ENCODE measurements at places on chromosomes 16 and 17. TPM values are rescaled to one million over a fixed set of nuclear protein-coding genes. Genes with fewer than 3 reads are reported as not detected.
A peak's percentile ranks its signal among the peaks of the same experiment; 100 is the strongest.

HSPB9 gene
- total RNA-seq: not detected

SMARCD2 gene
- total RNA-seq: 34.5 TPM

KRTAP4-3 gene
- not detected for total RNA-seq

GRCh38 chr17:1648963-1649843 is 463 bp downstream of the RILP start:
- DNase-seq: peak; percentile 76

DNA sequence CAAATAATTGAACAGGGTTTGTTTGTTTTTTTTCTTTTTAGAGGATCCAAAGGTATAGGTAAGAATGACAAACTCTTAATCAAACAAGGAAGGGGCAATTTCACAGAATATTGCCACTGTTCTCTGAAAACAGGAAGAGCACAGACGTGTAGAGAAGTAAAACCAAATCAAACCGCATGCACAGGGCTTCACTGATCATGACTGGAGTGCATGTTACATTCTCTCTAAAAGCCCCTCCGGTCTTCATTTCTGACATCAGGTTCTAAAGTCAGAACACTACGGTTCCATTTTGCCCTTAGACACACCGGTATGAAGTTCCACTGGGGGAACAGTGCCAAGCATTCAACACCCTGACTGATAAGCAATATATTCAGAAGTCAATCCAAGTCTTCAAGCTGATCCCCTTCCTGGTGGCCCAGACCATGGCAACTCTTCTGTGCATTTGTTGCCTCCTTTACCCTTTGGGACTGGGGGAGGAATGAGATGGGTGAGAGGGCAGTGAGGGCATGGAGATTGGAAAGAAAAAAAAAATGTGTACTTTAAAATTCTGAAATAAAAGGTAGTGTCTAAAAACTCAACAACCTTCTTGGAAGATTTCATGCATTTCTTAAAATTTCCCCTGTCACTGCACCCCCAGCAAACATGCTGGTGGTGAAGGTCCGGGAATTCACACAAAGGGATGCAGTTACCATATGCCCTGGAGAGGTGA is 1.4 kb downstream of the MMD start:
- no peak for DNase-seq

DNA sequence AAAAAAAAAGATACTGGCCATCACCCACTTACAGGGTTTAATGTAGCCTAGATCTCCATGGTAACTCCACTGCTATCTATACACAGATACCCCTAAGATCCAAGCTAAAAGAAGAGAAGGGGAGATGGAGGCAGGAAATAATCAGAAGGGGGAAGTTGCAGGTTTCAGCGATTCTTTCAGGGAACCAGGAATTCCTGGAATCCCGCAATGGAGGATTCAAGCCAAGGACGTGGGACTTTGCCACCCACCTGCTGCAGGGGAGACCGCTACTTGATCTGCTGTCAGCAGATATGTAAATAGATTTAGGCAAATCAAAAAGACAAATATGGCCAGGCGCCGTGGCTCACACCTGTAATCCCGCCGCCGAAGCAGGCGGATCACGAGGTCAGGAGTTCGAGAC is 121.1 kb downstream of the AIPL1 start:
- no peak for DNase-seq

DNA sequence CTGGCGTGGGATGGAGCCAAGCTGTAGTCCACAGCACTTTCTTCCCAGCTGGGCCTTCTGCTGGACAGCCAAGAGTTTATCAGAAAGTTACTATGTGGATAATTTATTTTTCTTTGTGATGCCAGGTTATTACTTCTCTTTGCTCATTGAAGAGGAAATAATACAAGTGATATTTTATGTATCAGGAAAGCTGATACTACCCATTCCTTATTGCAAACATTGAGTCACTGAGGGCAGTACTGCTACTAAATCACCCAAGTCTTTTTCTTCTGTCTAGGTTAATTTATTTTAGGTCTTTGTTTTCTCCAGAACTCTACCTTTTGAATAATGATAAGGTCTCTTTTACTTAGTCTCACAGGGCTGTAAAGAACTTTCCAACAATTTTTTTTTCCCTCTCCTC is 8.3 kb downstream of the NUP93 start:
- DNase-seq: peak; percentile 42

DNA sequence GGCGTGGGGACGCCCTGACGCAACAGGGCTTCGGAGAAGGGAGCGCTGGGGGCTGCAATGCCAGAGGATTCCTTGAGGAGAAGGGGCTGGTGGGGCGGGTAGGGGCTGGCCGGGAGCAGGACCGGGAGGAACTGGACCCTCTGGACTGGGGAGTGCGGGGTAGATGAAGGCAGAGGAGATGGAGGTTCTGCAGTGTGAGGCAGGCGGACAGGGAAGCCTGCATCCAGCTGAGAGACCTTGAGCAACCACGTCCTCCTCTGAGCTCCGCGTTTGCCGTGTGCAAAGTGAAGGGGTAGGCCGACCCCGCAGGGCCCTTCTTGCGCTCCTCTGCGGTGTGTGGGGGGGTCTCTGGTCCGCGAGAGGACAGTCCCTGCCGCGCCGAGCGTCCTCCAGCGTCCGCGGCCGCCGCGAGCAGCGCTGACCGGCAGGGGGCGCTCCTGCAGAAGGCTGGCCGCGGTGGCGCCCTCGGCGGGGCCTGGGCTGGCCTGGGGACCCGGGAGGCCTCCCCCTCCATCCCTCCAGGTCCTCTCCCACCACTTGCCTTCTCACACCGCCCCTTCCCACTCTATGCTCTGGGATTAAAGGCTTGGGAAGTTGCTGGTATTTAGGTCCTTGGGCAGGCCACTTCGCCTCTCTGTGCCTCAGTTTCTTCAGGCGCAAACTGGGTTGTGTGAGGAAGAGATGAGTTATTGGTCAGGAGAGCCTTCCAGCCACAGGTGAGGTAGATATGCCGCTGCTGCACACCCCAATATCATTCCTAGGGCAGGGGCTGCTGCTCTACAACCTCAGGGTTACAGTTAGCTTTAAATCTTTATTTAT is 9.6 kb upstream of the WNT9B start:
- no peak for DNase-seq

GRCh38 chr17:69450131-69450530 is 35.6 kb downstream of the MAP2K6 start:
- DNase-seq: no peak

DNA sequence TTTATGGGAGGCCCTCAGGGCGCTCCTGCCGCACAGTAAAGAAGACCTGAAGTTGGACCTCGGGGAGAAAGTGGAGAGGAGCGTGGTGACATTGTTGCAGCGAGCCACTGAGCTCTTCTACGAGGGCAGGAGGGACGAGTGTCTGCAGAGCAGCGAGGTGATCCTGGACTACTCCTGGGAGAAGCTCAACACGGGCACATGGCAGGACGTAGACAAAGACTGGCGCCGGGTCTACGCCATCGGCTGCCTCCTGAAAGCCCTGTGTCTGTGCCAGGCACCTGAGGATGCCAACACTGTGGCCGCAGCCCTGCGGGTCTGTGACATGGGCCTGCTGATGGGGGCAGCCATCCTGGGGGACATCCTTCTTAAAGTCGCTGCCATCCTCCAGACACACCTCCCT is 6.8 kb downstream of the KDM8 start:
- DNase-seq: no peak

DNA sequence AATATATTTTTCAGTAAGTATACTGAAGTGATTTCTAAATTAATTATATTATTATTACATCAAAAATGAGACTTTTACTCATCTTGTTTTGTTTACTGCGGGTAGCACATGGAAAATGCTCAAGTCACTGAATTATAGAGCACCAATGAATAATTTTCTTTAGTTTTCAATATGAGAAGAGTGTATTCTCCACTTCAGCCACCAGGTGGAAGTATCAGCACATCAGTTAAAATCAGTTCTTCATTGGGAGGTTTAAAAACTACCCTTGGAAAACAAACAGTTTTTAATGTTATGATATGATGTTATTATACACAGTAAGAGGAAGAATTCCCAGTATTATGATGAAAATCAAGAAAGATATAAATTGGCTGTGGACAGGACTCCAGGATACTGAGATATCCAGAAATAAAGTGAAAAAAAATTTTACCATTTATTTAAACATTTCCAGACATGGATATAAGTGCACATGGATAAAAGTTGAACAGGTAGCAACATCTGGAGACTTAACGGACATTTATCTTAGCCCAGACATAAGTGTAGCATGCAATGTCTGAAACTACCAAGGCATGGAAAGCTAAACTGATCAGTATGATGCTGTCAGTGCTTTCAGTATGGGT is 467.3 kb downstream of the KCNJ2 start:
- peak; percentile 26 for DNase-seq

DNA sequence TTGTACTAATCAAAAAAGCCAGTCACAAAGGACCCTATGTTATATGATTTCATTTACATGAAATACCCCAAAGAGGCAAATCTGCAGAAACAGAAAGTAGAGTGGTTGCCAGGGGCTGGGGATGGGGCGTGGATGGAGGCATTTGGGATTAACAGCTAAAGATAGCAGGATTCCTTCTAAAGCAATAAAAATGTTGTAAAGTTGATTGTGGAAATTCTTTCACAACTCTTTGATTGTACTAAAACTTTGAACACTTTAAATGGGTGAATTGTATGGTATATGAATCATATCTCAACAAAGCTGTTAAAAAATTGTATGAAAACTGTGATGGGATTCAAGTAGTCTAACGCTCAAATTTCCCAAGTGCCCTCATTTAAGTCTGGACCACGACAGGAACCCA is 630.8 kb downstream of the MAF start:
- no peak for DNase-seq

DNA sequence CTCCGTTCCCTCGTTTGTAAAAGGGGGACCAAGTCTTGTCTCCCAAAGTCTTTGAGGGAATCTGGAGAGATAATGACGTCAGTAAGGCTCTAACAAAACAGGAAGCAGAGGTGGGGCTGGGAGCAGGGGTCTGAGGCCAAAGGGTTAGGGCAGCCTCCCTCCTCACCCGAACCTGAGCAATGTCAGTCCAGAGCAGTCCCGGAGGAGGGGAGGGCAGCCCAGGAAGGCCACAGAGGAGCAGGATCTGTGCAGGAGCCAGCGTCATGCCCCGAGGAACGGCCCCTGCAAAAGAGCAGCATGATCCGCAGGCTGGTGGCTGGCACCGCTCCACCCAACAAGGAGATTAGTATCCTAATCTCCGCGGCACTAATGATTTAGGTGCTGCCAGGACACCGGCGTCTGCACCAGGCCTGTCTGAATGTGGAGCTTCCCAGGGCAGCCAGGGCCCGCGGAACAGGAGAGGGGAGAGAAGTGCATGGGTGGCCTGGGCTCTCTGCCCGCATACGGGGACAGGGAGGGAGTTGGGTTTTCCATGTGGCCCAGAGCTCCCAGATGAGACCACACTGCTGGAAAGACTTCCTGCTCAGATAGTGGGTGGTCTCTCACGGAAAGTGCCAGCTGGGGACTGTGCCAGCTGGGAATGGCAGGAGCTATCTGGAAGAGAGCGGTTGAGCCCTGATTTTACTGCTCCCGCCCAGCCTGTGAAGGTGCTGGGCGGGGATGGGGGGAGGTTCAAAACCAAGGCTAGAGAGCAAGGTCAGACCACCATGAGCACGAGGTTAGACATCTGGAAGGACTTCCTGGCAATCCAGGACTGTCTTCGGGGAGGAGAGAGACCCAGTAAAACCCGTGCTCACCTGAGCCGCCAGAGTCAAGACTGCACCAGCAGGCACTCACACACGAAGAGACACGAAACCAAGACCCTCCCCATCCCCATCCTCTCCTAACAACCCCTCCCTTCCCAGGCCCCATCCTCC is 11.0 kb upstream of the KRT17 start:
- no peak for DNase-seq

DNA sequence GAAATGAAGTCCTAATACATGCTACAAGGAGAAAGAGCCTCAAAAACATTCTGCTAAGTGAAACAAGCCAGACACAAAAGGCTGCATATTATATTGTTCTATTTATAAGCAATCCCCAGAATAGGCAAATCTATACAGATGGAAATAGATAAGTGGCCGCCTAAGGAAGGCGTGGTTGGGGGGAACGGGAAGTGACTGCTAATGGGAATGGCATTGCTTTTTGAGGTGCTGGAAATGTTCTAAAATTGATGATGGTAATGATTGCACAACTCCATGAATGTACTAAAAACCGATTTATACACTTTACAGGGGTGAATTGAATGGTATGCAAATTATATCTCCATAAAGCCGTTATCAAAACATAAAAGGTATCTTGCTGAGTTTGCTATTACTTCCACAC is 67.7 kb downstream of the GAS7 start:
- DNase-seq: no peak

GRCh38 chr17:44079877-44080821 is 9.6 kb downstream of the G6PC3 start:
- DNase-seq: no peak

- no peak for DNase-seq
Observed at GRCh38 chr16:15636392-15636873, 6.5 kb downstream of the MARF1 start.

DNA sequence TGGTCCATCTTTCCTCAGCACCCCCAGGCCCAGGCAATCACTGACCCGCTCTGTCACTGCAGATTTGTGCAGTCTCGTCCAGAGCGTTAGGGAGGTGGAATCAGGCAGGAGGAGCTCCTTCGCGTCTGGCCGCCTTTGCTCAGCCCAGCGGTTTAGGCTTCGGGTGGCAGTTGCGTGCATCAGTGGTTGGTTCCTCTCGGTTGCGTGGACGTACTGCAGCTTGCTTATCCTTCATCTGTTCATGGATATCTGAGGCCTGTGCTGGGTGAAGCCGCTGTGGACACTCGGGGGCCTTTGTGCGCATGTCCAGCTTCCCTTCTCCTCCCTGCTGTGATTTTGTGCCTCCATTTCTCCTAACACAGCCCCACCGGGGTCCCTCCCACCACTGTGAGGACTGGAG is 4.7 kb upstream of the P2RX1 start:
- no peak for DNase-seq

DNA sequence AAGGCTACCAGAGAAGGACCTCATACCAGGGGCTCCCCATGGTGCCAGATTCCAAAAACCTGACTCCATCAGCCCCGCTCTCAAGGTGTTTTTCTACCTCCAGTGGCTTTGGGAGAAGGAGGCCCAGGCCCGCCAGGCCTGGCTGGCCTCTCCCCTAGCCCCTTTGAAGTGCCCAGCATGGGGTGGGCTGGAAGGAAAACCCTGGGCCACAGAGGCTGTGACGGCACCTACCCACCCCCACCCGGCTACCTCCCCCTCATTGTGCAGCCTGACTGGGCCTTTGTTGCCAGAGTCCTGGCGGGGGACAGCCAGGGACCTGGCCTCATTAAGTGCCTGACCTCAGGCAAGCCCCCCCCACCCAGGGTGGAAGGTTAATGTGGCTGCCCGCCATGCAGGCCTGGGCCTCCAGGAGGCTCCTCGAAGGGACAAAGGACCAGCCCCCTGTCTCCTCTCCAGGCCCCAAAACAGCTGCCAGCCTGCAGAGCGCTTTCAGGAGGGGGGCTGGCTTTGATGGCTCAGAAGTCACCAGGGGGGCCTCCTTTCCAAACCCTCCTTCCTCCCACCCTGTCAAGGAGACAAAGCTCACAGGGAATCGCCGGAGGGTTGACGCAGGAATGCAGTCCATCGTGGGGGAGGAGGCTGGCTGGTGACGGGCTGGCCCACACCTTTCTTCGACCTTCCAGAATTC is 159.4 kb downstream of the ZNF423 start:
- no peak for DNase-seq

DNA sequence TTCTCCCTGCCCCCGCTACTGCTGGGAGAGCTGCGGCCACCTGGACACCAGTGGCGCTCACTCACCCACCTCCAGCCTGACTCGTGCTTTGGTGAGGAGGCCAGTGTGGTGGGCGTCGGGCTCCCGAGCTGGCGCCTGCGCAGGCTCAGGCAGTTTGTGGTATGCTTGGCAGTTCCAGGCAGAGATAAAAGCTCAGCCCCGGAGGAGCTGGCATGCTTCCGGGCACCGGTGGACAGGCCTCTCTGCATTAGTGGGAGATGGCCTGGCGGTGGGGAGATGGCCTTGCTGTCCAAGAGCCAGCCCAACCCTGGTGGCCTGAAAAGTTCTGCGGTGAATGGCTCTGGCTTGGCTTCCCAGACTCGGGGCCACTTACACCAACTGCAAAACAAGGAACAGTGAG is 4.1 kb downstream of the ADGRG1 start:
- DNase-seq: peak; percentile 43
